Astrocyte of the hippocampus (primary cell): ENCODE measurements at places on chromosomes 2 and 18.

DNA sequence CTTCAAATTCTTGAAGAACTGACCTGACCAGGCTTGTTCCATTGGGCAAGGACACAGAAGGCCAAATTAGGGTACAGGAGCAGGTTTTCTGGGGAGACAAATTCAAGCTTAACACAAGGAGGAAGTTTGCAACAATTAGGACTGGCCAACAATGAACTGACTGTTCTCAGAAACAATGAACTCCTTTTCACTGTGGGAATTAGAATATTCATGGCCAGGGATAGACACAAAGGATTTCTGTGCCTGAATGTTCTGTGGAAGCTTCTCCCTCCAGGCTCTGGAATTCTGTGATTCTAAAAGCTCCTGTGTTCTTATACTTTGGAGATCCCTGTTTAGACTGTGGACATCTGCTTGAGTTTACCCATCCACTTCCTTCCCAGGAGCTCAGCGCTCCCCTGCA is 15.2 kb downstream of the SMYD1 start:
- no peak for DNase-seq

- no peak for DNase-seq
Measured at GRCh38 chr2:138853761-138854160, 73.6 kb upstream of the NXPH2 start.

DNA sequence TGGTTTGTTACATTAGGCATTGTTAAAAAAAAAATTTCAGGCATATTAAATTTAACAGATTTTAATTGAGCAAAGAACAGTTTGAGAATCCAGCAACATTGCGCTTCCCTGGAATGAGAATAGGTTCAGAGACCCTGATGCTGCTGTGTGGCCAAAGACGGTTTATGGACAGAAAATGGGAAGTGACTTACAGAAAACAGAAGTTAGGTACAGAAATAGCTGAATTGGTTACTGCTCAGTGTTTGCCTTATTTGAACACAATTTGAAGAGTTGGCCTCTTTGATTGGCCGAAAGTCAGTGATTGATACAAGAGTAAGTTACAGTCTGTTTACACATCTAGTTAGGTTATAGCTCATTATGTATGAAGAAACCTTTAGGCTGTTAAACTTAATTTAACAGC is 6.0 kb upstream of the NEDD4L start:
- no peak for DNase-seq

DNA sequence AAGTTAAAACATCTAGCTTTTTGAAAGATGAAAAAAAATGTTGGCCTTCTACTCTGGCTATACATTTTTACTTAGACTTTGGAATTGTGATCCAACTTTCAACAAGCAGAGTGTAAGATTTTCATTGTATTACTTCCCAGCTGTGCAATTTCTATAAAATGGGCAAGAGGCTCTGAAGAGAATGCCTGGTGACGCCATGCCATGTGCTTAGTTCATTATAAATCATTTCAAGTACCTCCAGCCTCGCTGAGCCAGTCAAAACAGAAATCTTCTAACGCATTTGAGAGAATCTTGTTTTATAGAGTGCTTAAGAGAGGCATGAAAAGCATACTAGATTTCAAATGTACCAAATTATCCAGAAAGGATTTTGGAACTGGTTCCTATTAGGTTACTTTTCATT is 10.1 kb upstream of the STK17B start:
- no peak for DNase-seq

DNA sequence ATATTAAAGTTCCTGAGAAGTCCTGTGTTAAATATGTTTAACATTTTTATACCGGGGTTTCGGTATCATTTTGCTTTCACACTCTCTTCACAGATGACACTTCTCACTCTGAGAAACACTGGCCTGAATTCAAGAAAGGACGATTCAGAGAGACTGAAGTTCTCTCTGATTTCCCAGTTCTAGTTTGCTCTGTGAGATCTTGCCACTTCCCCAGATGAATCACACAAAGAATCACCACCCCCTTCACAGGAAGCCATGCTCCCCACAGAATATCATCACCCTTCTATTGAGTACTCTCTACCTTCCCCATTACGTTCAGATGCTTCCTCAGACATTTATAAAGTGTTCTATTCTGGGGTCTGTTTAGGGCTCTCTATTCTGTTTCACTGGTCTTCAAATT is 16.1 kb upstream of the CD207 start:
- no peak for DNase-seq

GRCh38 chr2:195594248-195594647 is 62.8 kb upstream of the SLC39A10 start:
- DNase-seq: no peak

GRCh38 chr18:7614042-7614441 is 46.9 kb downstream of the PTPRM start:
- DNase-seq: no peak

GRCh38 chr18:50282521-50283335 is 1.4 kb upstream of the MBD1 start:
- DNase-seq: no peak

DNA sequence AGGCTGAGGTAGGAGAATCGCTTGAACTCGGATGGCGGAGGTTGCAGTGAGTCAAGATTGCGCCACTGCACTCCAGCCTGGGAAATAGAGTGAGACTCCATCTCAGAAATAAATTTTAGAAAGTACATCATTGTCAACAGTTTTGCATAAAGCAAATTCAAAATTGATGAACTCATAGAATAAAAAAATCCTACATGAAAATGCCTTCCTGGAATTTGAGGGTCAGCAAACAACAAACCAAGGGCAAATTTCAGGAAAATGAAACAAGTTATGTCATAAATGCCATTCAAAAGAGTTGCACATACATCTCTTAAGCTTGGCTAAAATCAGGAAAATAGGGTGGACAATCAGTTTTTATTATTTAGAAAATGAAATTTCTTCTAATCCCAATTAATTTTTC is 45.1 kb downstream of the COL5A2 start:
- no peak for DNase-seq
